Spinal cord (tissue), 10 donors: ENCODE measurements at places on chromosomes 4 and X. TPM values are rescaled to one million over a fixed set of nuclear protein-coding genes. Genes with fewer than 3 reads are reported as not detected.
A peak's percentile ranks its signal among the peaks of the same experiment; 100 is the strongest.

GRCh38 chr4:173682609-173683008 is 152.6 kb upstream of the HAND2 start:
- DNase-seq, result no peak

DNA sequence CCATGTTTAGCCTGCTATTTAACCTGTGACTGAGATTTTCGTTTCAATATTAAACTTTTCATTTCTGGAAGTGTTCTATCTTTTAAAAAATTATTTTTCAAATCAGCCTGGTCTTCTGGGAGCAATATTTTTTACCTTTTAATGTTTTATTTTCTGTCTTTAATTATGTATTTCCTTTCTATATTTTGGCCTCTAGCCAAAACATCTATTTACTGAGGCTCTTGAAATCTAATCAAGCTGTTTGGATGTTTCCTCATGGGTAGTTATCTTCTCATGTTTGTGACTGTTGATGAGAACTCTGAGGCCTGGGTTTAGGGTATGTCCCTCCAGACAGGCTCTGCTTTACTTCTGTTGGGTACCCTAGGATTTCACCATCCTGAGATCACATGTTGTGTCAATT is 10.3 kb upstream of the SLC10A4 start:
- DNase-seq, result no peak

DNA sequence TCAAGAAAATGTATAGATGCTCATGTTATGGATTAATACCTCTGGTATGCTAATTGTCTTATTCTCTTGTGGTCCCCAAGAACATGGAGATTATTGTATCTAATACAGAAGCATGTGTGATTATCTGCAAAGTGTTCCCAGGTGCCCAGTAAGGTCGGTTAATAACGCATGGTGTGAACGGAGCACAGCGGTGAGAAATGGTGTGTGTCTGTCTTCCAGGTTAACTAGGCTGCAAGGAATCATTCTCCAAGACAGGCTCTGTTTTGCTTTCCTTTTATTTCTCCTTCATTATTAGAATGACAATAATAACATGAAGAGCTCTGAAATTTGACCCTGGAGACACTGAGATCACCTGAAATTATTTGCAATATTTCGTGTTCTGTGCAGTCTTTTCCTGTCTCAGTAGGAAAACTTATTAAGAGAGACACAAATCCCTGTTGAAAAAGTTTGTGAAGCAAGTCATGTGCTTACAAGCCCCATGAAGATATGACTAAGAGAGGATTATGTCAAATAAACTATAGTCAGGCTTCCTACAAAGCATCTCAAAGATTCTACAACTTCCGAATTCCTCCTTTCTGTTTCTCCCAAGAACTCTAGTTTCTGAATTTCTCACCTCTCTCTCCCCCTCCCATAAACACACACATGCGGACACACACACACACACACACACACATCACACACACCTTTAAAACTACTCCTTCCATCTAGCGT is 230.9 kb downstream of the HS3ST1 start:
- peak; percentile 42 for DNase-seq

- no peak for DNase-seq
Measured at GRCh38 chrX:25043192-25043591, 27.4 kb upstream of the ARX start.

GRCh38 chrX:100340491-100341141 is 69.5 kb downstream of the PCDH19 start:
- no peak for DNase-seq

GRCh38 chrX:151711154-151711553 is 4.7 kb upstream of the FATE1 start:
- no peak for DNase-seq

DNA sequence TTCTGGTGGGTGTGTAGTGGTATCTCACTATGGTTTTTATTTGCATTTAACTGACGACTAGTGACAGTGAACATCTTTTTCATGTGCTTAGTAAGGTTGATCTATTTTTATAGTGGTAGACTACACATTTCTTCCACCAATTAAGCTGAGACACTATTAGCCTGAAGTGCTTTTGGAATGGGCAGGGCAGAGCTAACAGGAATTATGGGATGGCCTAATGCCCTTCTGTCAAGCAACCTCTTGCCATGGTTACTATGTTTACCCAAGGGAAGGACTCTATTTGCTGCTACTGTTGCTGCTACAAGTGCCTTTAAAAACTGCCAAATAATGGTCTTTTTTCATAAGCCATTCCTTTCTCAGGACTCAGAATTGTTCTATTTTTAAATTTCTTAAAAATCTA is 676.7 kb upstream of the ACTRT1 start:
- DNase-seq, result no peak

- peak; percentile 1 for DNase-seq
Measured at GRCh38 chrX:36407836-36408235, 488.3 kb downstream of the CFAP47 start.

DNA sequence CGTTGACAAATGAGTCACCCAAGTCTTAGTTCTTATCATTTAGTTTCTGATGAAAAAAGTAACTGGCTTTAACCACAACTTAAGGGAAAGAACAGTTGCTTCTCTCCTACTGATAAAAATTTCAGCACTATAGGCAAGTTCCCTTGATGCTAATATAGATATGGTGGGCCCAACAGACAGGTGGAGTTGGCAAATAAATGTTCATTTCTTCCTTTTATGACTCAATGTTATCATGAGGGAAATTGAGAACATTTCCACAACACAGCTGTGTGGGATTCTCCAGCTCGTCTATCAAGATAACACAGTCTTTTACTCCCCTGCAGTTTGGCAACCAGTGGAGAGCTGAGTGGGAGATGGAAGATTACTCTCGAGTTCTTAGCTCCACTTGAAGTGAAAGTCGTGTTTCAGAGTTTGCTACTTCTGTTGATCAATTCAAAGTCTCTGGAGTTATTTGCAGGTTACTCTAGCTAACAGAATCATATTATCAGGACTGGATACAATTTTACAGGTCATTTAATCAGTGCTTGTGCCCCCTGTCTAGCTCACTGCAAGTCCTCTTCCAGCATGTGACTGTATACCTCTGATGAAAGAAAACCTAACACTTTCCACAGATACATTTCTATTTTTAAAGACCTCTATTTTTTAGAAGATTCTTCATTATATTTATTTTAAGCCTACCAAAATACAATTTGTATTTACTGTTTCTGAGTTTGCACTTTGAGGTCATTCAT is 270.6 kb upstream of the GK2 start:
- no peak for DNase-seq

- DNase-seq, result no peak
Measured at GRCh38 chr4:17574206-17574605, 2.8 kb upstream of the LAP3 start.

DNA sequence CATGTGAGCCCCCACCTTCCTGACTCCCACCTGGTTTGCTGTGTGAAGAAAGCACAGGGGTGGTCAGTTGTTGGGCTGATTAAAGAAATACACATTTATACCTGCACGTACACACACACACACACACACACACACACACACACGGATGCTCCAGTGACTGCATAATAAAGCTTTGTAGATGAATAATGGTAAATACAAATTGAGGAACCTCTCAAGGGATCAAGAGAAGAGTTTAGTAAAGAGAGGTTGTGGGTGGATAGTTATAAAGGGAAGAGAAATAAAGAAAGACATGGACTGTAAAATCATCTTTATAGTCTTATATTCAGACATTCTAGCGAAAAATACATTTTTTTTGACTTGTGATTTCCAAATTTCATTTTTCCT is 144.1 kb downstream of the MGST2 start:
- no peak for DNase-seq

GRCh38 chrX:66002824-66003680 is 36.8 kb downstream of the VSIG4 start:
- no peak for DNase-seq

DNA sequence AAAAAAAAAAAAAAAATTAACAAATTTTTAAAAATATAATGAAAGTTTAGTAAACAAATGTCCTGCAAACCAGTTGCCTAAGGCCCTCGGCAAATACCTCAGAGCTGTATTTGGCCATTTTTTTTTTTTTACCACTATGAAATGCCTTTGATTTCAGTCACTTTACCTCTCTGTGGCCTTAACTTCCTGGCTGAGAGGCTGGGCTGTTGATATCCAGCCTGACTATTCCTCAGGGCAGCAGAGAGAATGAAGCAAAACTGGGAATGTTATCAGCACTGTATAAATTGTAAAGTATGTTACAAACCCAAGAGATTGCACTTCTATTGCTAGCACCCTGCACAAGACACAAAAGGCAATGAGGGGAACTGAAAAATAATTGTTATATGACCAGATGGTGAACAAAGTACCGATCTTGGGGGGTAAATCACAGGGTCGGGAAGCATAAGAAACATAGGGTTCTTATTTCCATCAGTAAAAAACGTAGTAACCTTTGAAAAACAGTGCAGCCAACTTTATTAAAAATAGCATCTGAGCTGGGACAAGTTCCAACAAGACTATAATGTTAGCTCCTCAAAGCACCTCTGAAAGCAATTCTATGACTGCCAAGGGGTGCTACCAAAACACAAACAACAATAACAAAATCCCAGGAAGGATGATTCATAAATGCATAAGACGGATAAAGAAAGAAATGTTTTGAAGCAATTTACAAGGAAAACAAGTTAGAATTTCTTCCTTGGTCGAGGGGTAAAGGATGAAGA is 18.1 kb downstream of the USP46 start:
- no peak for DNase-seq

RELL1 gene
- total RNA-seq, result 61.6 TPM

SLITRK4 gene
- 15.2 TPM for total RNA-seq

CENPI gene
- total RNA-seq, result 8.7 TPM

F8A2 gene
- not detected for total RNA-seq

GPC3 gene
- 109 TPM for total RNA-seq
